NB4 (cell line): ENCODE measurements at places on chromosomes 5 and 9.

DNA sequence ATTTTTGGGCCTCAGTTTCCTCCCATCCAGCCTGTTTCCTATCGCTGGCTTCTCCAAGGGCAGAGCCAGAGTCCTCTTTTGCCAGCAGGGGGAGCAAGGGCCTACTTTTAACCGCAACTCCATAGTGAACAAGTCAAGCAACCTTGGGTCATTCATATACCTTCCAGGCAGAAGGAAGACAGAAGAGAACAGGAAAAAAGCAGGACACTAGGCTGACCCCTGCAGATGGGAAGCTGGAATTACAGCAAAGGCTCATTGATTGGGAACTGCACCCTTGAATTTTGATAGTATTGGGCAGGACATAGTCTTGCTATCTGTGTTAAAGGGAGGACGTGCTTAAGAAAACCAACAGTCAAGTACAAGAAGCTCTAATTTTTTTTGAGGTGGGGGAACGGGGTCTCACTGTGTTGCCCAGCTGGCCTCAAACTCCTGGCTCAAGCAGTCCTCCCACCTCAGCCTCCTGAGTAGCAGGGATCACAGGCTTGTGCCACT lies 30.1 kb downstream of the QRFP start:
- DNase-seq, result peak; percentile 85

DNA sequence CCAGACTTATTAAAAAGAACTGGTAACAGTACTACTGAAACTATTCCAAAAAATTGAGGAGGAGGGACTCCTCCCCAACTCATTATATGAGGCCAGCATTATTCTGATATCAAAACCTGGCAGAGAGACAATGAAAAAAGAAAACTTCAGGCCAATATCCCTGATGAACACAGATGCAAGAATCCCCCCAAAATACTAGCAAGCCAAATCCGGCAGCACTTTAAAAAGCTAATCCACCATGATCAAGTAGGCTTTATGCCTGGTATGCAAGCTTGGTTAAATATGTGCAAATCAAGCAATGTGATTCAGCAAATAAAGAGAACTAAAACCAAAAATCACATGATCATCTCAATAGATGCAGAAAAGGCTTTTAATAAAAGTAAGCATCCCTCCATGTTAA lies 2271.0 kb upstream of the C9orf72 start:
- no peak for DNase-seq

DNA sequence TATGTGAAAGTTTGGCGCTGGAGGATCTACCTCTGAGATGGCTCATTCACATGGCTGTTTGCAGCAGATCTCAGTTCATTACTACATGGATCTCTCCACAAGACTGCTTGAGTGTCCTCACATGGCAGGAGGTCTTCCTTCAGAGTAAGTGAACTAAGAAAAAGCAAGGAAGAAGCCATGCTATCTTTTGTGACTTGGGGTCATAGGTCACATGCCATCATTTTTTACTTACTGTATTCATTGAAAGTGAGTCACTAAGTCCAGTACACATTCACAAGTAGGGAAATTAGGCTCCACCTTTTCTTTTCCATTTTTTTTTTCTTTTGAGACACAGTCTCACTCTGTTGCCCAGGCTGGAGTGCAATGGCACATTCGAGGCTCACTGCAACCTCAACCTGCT lies 8.7 kb upstream of the CDKN2AIPNL start:
- no peak for DNase-seq

DNA sequence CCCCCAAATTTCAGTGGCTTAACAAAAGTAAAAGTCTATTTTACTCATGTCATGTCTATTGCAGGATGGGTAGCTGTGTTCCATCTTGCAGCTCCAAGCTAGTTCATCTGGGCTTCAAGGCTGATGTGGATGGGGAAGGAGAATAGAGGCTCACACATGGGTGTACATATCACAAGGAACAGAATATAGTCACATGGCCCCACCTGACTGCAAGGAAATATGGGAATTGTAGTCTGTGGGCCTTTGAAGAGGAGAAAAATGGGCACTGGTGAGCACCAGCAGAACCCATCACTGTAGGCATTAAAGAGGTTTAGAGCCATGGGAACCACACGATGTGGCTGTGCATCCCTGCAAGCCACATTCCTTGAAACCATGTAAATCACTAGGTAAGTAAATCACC lies 17.9 kb upstream of the TRIO start:
- no peak for DNase-seq

DNA sequence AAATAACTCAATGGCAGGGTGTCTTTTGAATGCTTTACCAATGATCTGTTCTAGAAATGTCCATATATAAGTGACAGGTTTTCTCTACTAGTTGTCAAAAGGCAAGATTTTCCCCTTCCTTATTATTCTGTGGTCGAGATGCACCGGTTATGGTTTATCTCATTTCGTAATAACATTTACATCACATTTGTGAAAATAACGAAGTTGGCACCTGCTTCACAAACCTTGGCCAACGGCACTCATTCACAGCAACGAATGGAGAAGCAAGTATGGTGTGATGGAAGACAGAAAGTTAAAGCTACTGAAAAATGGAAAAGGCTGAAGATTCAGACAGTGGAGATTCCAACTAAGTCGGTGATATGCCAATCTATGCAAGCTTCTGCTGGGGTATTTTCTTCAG lies 235.8 kb downstream of the KCTD16 start:
- DNase-seq, result peak; percentile 2

GRCh38 chr9:130854092-130854491 lies 19.0 kb downstream of the ABL1 start:
- no peak for DNase-seq

DNA sequence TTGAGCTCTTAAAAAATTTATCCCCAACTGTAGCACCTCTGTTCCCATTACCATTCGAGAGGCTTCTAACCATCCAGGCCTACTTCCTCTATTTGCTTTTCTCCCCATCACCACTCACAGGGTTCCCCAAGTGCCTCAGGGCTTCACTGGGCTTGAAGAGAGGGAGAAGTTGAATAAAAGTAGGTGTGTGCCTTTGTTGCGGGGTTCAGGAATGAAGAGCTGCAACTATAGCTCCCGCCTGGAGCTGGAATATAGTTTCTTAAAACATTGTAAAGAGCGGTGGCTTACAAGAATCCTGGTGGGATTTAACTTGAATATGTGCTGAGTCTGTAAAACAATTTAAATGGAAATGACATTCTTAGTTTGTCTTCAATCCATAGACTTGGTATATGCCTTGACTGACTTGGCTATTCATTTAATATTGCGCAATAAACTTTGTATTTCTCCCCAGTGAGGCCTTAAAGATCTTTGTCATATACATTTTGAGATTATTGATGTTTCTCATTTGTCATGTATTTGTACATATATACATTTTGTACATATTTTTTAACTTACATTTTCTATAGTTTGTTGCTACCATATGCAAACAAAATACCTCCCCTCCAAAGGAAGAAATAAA lies 7.2 kb downstream of the ENTREP1 start:
- no peak for DNase-seq
